ENCODE measurements at places on chromosomes 2 and 18. TPM values are rescaled to one million over a fixed set of nuclear protein-coding genes. Genes with fewer than 3 reads are reported as not detected.

Gene CCDC85A
- not detected for total RNA-seq

Gene NTSR2
- total RNA-seq = not detected

Gene ZNF385B
- not detected for total RNA-seq

Gene TMEM200C
- total RNA-seq = not detected

Gene REG1B
- not detected for total RNA-seq

Gene PSMA8
- 1.7 TPM for total RNA-seq

Gene CRYBA2
- not detected for total RNA-seq

Gene FOXD4L1
- total RNA-seq = 0.12 TPM

Gene ONECUT2
- total RNA-seq = not detected

Gene CROCC2
- total RNA-seq = not detected

Gene ATP5F1A
- 447 TPM for total RNA-seq

- DNase-seq = no peak
These were observed at the start of gene DTNA for GRCh38 chr18:34709750-34710441. TSS of gene DTNA (plus strand) at chr18:34710298. CDS start at chr18:34755977, 45,679 bp downstream.

DNA sequence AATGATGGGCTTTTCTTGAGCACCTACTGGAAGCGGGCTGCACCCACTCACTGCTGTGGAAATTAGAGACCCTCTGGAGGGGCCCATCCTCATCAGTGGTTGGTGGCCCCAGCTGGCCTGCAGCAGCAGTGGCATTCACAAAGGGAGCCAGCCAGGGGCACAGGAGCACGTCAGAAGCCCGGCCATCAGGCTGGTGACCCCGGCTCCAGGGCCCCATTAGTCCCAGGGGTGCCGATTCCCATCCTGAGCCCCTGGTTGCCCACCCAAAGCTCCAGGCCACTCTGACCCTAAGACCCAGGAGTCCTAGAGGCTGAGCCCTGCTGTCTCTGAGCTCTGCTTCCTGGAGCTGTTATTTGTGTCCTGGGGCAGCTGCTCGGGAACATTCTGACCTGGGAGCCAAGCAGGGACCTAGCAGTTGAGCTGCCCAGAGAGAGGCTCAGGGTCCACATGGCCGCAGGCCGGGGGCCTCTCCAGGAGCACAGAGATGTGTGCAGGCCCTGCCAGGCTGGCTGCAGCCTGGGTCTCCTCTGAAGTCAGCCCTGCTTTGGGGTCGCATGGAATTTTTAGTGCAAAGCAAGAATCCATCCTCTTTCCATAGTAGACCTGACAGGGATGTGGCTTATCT is 207.2 kb downstream of the KLHL29 start:
- DNase-seq = no peak

DNA sequence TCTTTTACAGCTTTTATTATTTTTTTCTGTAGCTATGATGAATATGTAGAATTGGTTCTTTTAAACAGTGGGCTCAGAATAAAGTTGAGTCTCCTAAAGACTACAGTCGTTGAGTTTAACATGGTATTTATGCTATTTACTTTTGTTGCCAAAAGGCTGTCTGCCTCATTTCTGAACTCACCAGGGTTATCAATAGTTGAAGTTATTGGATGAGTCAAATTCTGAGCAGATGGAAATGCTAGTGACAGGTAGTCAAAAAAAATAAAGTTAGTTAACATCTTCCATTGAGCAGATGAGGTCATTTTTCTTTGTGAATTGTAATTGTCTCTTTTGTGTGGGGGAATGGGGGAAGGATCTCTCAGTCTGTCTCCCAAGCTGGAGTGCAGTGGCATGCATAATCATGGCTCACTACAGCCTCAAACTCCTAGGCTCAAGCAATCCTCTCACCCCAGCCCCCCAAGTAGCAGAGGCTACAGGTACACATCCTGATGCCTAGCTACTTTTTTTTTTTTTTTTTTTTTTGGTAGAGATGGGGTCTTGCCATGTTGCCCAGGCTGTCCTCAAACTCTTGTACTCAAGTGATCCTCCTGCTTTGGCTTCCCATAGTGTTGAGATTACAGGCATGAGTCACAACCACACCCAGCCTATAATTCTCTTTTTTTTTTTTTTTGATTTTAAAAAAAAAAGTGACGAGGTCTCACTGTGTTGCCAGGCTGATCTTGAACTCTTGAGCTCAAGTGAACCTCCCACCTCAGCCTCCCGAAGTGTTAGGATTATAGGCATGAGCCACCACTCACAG is 8.9 kb downstream of the PAPOLG start:
- no peak for DNase-seq

DNA sequence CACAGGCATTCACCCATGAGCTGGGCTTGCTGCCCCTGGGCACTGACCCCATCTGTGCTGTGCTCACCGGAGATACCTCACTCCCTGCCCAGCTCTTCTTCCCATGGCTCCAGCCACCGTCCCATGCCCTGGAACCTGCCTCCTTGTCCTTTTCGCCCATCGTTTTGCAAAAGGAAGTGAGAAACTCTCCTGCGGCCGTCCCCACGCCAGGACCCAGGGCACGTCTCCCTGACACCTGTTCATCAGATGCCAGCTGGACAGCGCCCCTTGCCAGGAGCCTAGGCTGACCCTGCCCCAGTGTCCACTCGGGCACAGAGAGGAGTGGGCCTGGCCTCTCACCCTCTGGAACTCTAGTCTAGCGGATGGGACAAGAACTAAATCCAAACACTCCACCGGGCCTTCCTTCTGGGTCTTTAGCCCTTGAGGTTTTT is 238.6 kb downstream of the SEPTIN10 start:
- DNase-seq = no peak

- DNase-seq = no peak
These were observed 32.5 kb upstream of the NT5DC4 start for GRCh38 chr2:112688086-112688880.

GRCh38 chr2:159551806-159552205 is 64.5 kb downstream of the BAZ2B start:
- no peak for DNase-seq

DNA sequence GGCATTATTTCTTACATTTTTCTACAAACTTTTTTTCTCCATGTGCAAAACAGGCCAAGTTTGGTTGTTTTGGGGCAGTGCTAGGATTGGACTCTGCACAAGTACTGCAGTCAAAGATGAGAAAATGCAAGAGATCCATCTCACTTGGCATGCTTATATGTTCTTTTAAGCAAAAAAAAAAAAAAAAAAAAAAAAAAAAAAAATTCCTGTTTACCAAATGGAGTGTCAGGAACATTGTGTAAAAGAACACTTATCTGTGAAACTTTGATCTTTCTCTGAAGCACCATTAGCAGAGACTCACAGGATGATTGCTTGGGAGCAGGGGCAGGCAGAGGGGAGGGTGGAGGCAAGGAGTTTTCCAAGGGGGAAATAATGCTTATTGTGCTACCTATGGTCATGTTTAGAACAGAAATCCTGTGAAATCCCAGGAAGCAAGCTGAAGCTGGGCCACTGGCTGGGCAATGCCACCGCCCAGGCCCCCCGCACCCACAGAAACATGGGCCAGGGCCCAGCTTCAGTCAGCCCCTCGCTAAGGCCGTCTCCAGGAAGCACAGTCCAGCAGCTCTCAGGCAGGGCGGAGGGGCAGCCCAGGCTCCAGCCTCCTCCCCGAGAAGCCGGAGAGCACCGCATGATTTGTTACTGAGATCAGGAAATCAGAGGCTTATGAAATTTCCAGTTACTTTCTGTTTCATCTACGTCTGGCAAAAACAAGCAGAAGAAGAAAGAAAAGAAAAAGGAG is 229.4 kb downstream of the ZNF516 start:
- DNase-seq = no peak

DNA sequence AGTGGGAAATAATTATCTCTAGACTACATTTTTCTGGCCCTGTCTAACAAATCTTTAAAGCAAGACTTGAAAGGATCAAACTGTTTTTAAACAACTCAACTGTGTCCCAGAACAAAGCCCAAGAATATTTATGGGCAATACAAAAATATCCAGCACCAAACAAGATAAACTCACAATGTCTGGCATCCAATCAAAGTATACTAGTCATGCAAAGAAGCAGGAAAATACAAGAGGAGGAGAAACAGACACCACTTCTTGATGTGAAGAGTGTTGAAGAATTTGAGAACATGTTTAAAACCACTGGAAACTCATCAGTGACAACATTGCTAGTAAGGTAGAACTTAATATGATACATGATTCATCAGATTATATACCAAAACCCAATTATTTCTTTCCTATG is 66.1 kb upstream of the CDC42EP3 start:
- DNase-seq = no peak

DNA sequence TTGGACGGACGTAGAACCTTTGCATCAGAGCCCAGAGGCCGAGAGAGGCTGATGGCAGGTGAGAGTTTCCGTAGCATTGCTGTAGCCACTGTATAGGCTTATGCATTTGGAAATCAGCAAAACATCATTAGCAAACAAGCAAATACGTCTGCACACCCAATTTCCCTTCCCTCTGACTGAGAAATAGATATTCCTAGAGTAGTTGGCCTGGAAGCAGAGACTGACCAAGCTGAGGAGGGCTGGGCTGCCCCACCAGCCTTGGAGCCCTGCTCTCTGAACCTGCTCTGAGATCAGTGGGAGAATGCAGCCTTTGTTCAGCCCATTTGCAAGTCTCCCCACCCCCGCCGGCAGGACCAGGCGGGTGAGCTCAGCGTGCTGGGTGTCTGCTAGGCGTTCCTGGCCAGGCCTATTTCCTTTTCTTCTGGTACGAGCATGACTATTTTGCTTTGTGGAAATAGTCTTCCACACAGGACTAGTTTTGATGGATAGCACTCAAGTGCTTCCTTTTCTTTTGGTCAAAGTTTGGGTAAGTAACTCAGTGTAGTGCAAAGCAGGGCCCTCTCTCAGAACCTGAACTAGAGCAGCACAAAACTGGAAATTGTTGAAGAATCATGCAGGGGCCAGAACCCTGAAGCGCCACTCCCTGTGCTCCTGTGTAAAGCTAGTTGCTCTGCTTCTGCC is 21.9 kb upstream of the RNF149 start:
- peak; percentile 66 for DNase-seq

GRCh38 chr2:235577404-235578330 is 83.8 kb downstream of the AGAP1 start:
- no peak for DNase-seq

DNA sequence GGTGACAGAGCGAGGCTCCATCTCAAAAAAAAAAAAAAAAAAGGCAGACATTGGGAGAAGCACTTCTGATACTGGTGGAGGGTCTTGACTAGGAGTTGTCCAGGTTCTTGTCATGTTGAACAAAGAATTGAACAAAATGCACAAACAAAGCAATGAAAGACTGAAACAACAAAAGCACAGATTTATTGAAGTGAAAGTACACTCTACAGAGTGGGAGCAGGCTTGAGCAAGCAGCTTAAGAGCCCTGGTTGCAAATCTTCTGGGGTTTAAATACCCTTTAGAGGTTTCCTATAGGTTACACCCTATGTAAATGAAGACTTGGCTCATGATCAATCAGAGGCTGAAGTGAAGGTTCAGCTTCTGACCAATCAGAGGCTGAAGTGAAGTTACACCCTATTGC is 6.4 kb upstream of the SS18 start:
- no peak for DNase-seq

- DNase-seq = no peak
These were observed 1170.3 kb upstream of the CHAC2 start for GRCh38 chr2:52597346-52597745.

GRCh38 chr2:187566712-187567111 is 12.5 kb upstream of the TFPI start:
- DNase-seq = no peak

GRCh38 chr2:54768772-54769428 is 45.4 kb downstream of the EML6 start:
- no peak for DNase-seq

- DNase-seq = no peak
These were observed 68.9 kb downstream of the TRABD2A start for GRCh38 chr2:84811839-84812431.

DNA sequence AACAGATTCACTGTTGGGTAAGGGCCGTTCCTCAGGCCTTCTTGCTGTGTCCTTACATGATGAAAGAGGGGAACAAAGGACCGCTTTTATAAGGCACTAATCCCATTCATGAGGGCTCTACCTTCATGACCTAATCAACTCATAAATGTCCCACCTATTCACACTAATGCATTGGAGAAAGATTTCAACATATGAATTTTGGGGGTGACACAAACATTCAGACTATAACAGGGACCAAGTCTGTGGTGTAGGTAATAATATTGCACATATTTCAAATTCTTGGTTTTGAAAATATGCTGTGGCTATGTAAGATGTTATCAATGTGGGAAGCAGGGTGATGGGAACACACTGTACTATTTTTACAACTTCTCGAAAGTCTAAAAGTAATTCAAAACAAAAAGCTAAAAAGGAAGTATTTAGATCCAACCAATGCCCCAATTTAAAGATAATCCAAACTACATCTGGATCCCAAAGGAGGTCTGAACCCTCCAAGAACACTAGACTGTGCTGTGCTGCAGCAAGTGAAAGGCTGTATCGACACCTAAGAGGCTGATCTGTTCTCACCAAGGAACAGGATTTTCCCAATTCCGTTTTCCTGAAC is 82.4 kb upstream of the TGIF1 start:
- no peak for DNase-seq

GRCh38 chr2:47259829-47260228 is 104.7 kb upstream of the STPG4 start:
- DNase-seq = no peak

GRCh38 chr2:69089998-69090397 is 77.0 kb downstream of the ANTXR1 start:
- DNase-seq = no peak

DNA sequence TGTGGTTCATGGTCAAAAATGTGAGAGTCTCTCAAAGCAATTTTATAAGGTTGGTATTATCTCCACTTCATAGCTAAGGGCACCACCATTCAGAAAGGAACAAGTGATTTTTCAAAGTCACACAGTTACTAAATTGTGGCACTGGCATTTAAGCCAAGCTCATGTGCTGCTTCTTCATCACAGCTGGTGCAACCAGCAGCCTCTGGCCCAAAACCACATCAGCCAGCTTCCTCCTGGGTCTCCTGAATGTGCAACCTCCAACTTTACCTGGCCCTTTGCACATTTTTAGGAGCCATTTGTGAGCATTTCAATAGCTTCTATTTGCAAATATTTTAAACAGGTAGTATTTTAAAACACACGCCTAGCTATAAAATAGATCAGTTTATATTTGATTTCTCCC is 293.7 kb downstream of the BCL11A start:
- DNase-seq = no peak

DNA sequence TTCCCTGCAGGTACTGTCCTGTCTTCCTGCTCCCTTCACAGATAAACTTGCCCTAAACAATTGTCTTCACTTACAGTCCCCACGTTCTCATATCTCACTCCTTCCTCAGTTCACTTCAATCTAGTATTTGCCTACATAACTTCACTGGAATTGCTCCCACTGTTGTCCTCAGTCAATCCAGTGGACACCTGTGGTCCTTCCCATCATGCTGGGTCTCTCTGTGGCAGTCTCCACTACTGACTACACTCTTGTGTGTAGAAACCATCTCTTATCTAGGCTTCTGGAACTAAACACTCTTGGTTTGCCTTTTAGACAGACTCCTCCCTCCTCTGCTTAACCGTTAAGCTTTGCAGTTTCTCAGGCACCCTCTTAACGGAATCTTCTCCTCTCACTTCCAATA is 58.8 kb downstream of the COPS8 start:
- DNase-seq = no peak

All from activated CD4-positive, alpha-beta memory T cell treated with anti-CD3 and anti-CD28 coated beads for 36 hours (primary cell).